HFFc6 (cell line): ENCODE measurements at places on chromosomes 5 and 9. TPM values are rescaled to one million over a fixed set of nuclear protein-coding genes. Genes with fewer than 3 reads are reported as not detected.

DNA sequence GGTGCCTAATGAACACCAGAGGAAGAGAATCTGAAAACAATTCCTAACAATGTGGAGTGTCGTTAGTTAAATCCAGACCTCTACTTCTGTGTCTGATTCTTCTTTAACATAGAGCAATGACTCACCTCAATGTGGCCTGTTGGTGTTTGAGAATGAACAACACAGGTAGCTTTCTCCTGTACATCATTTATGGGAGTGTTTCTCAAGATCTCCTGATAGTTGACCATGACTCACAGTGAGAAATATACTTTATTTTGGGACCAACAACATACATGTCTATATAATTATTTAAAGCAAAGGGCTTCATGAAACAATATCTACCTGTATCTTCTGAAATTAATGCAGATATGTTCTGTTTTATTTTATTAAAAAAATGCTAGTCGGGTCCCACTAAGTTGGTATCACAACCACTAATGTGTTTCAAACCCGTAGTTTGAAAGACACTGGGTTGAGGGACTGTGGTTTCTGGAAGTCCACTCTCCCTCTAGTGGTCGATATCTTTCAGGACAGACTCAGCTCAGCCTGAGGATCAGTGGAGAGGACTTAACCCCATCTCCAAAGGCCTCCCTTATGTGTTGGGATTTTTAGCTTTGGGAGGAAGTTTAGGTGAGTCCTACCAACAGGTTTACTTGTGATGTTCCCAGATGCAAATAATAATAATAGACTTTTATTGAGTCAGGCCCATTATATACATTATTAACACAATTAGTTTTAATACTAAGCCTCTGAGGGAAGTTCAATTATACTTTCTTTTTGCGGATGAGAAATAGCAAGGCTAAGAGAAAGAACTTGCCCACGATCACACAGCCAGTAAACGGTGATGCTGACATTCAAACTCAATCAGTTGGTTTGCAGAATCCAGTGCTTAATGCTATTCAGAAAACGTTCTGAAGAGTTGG, 70.0 kb upstream of the KLF9 start:
- no peaks in the 10 kb centered on the region for H3K27me3 ChIP-seq
- H3K36me3 ChIP-seq, result no peaks in the 10 kb centered on the region
- DNase-seq, result peak; percentile 61
- no peak overlapping the region for H3K4me3 ChIP-seq
- H3K4me1 ChIP-seq, result peaks cover 60% of the 10 kb centered on the region
- H3K27ac ChIP-seq, result peak overlapping the region; percentile 34; the same call in 1 of the 2 replicates

GRCh38 chr9:116944714-116945534, 257.8 kb downstream of the TRIM32 start:
- no peak for DNase-seq
- peaks cover under 1% of the 10 kb centered on the region; the same call in 1 of the 2 replicates for H3K4me1 ChIP-seq
- no peak overlapping the region for H3K27ac ChIP-seq
- H3K27me3 ChIP-seq, result peaks cover 3% of the 10 kb centered on the region; the same call in 1 of the 2 replicates
- no peaks in the 10 kb centered on the region for H3K36me3 ChIP-seq
- H3K4me3 ChIP-seq, result no peak overlapping the region

Gene OTP
- not detected in 3 replicates for total RNA-seq

DNA sequence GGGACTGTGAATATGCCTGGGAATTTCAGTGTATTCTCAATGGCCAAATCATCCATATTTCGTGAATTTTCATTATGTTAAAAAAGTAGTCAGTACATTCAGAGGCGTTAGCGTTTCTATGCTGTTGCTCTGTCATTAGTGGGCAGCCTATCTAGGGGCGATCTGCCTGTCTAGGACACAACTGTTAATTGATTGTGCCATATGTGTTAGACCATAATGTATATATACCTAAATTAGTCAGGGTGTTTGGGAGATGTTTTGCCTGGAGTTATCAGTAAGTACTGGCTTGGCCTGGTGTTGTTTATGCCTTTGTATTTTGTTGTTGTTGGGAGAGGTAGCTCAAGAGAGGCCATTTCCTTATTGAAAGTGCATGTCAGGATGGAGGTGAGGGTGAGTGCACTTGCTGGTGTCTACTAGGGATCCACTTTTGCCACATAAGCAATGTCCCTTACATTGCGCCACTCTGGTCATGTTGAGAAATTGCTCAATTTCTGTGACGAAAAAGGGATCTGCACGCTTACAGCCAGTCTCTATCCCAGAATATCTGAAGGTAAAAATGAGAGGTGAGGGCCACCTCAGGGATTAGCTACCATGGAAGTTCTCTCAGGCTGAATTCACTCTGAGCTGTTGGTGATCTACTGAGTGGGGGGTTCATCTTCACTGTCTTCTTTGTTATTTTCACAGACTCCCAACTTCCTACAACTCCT, 123.3 kb downstream of the ST8SIA4 start:
- H3K4me3 ChIP-seq, result no peak overlapping the region
- no peak overlapping the region for H3K27ac ChIP-seq
- peaks cover 22% of the 10 kb centered on the region for H3K4me1 ChIP-seq
- peaks cover 2% of the 10 kb centered on the region for H3K27me3 ChIP-seq
- H3K36me3 ChIP-seq, result no peaks in the 10 kb centered on the region

GRCh38 chr9:107024193-107024592, 161.2 kb downstream of the ZNF462 start:
- no peak overlapping the region for H3K4me3 ChIP-seq
- H3K27me3 ChIP-seq, result peaks cover 16% of the 10 kb centered on the region
- no peak for DNase-seq
- peaks cover 16% of the 10 kb centered on the region for H3K4me1 ChIP-seq
- no peak overlapping the region for H3K27ac ChIP-seq

- H3K36me3 ChIP-seq, result peaks cover 11% of the 10 kb centered on the region
- no peak overlapping the region for H3K4me3 ChIP-seq
These were observed 158.9 kb downstream of the APBA1 start for GRCh38 chr9:69513141-69513820.

DNA sequence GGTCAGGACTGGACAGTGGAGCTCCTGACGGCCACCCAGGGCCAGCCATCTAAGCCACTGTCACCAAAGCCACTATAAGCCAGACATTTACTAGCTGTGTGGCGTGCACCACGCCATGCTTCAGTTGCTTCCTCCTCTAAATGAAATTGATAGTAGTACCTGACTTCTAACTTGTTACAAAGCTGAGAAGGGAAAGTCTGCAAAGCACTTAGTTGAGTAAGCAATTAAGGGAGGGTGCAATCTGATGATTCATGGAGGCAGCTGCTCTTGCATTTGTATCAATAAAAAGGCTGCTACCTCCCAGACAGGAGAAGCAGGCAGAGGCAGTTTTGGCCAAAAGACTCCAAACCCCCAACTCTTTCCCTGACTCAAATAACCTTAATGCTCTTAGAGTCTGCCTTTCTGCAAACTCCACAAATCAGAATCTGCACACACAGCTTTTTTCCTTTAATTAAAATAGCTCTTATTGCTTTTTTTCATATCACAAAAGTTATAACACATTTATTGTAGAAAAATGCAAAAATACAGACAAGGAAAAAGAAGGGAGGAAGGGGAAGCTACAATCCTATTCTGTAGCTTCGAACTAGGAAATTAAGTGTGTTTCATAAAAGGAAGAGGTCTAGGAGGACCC, 19.3 kb upstream of the RAPGEF1 start:
- peaks cover 17% of the 10 kb centered on the region for H3K27me3 ChIP-seq
- no peaks in the 10 kb centered on the region for H3K36me3 ChIP-seq
- no peak overlapping the region for H3K27ac ChIP-seq
- peak; percentile 22 for DNase-seq
- H3K4me3 ChIP-seq, result no peak overlapping the region
- peaks cover 12% of the 10 kb centered on the region; the same call in 1 of the 2 replicates for H3K4me1 ChIP-seq

Gene ADAM19
- total RNA-seq, result 85.2 to 165 TPM (median 136 TPM) in 3 replicates

DNA sequence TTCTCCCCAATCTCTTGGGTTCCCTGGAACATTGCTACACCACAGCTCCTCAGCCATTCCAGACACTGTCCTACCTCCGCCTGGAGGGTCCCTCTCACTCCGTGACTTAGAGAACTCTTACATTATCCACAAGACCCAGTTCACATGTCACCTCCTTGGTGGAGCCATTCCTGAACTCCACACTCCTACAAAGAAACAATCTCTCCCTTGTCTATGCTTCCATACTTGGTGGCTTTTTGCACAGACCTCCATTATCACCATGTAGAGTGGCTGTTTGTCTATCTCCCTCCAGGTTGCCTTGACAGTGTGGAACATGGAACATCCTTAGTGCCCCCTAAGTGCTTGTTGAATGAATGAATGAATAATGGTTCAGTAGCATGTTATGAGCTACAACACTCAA, 105.9 kb downstream of the PAX5 start:
- DNase-seq, result no peak
- no peaks in the 10 kb centered on the region for H3K36me3 ChIP-seq
- peaks cover 39% of the 10 kb centered on the region for H3K4me1 ChIP-seq
- H3K27ac ChIP-seq, result no peak overlapping the region

DNA sequence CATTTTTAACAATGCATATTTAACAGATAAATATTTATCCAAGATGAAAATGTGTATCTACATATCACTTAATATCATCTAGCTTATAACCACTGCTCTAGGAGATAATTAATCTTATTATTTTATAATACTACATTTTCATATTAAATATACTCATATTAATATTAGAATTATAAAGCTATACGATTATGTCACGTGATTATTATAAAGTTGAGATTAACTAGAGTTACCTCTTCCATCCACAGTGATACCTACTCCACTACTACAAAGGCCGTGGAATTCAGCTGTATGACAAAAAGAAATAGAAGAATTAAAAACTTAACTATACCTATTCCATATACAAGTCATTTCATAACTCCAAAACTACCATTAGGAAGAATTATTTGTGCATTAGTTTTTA, 171.9 kb downstream of the FBN2 start:
- H3K27ac ChIP-seq, result no peak overlapping the region
- H3K4me3 ChIP-seq, result no peak overlapping the region
- peaks cover 23% of the 10 kb centered on the region for H3K36me3 ChIP-seq
- H3K27me3 ChIP-seq, result no peaks in the 10 kb centered on the region
- no peak for DNase-seq

DNA sequence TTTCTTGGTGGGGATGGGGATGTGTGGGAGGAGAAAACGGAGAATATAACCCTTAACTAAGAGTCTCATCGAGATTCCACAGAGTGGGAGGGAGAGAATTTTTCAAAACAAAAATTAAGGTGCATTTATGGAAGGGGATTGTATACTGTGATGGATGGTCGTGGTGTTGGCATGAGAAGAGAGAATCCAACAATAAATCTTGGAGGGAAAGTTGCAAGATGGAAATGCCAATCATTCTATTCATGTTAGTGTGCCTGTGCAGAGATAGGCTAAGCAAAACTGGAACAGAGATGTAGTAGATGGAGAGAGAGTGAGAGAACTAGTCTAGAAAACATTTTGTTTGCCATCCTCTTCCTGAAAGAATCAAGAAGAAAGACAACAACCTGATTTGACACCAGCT, 613.1 kb downstream of the EBF1 start:
- no peaks in the 10 kb centered on the region for H3K4me1 ChIP-seq
- H3K4me3 ChIP-seq, result no peak overlapping the region
- no peak for DNase-seq
- H3K27ac ChIP-seq, result no peak overlapping the region
- no peaks in the 10 kb centered on the region for H3K36me3 ChIP-seq

Gene PCDHGA2
- total RNA-seq, result 1.5 to 3.5 TPM (median 2.5 TPM) in 3 replicates

Gene SVEP1
- 3.7 to 5.7 TPM (median 5.5 TPM) in 3 replicates for total RNA-seq

Gene AGTPBP1
- 7.8 to 10.4 TPM (median 10.3 TPM) in 3 replicates for total RNA-seq

DNA sequence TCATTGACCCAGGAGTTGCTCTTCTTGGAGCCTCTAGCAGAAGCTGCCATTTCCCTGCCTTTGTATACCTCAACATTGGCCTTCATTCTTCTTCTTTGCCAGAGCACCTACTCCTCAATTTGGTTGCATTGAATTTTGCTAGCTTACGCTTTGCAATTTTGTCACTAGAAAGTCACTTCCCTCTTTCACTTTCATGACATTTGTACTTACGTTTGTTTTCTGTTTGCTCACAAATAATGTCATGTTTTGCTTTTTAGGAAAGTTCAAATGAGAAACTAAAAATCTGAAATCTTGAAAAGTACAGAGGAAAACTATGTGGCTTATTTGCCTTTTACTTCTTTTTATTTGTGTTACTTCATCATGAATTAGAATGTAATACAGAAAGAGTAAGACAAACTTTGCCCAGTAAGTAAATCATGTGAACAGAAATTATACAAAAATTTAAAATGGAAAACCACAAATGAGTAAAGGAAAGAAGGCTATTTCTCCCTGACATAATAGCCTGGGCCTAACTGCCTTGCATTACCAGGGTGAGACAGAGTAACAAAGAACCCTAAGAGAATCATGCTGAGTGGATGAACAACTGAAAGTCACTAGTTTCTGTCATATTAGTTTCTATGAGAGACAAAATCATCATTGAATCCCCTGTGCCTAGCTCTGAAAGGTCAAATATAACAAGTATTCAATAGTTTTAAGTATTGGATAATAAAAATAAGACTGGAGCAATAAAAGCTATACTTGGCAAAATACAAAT, 7.4 kb upstream of the IFNA1 start:
- peaks cover 6% of the 10 kb centered on the region for H3K4me1 ChIP-seq
- H3K27me3 ChIP-seq, result peaks cover 10% of the 10 kb centered on the region
- no peak for DNase-seq
- H3K36me3 ChIP-seq, result no peaks in the 10 kb centered on the region
- H3K27ac ChIP-seq, result no peak overlapping the region
- no peak overlapping the region for H3K4me3 ChIP-seq
